ENCODE measurements at places on chromosomes 1 and 21.

DNA sequence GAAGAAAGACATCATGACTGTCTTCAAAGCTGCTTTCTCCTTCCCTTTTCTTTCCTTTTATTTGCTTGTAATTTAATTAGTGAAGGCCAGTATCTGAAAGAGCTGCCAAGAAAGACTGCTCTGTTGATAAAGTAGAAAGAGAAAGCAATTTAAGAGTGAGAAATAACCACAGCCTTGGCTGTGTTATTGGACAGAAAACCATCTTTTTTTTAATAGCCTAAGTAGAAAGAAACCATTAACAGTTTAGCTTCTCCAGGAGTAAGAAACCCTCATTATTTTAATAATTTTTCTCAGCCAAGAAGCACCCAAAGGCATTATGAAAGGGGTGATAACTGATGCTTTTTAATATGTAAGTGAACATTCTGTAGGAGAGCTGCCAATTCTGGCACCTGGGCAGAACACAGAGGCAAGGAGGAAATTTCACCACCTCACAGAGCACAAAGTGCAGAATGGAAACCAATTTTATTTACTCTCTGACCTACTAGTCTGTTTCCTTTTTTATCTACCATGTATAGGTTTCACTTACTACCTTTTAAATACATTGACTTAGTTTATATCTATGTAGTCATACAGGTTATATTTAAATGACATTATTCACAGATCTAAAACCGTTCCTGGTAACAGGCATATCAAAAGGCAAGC lies 703.2 kb downstream of the MRPL39 start:
- no peak for DNase-seq

DNA sequence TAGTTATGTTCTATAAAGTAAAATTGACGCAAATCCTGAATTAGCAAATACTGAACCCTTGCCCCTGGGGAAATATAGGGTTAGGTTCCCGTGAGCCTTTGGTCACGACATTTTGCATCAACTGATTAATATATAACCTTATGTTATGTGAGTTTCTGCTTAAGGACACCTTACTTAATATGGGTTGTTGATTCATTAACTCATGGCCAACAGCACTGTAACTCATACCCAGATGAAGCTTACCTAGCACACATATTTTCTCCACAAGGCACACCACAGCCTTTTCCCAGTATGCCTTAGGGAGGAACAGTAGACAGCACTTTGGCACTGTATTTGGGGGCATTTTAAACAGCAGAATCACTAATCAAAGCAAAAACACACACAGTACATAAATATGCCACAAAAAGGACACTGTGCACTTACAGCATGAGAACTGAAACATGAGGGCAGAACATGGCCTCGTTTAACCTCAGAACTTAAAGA lies 15.1 kb downstream of the INAVA start:
- no peak for DNase-seq

DNA sequence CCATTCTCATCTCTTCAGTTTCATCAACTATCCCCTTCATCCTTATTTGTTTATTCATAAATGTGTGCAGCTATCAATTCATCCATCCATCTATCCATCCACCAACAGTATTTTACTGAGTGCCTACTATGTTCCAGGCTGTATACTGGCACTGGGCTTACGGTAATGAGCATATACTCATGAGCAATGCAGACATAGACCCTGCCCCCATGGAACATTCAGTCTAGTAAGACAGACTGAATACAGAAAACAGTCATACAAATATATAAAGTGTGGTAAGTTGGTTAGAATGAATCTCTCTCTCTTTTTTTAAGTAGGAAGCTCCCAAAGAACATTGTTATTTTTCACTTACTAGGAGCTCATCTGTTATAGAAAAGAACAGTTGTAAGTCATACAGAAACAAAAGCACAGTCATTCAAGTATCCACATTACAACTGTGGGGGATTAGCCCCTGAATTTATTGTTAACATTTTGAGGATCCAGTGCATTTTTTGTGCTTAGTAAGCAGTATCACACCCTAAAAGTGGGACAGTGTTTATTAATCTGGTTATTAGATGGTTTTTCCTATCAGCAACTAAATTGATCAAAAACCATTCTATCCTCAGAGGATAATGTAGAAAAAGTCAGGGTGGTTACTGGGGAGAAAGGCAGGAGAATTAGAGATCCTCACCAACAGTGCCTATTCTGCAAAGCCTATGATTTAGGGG lies 3.6 kb downstream of the SLC16A4 start:
- no peak for DNase-seq

GRCh38 chr1:207698822-207699483 lies 52.9 kb upstream of the CD46 start:
- peak; percentile 35 for DNase-seq

- DNase-seq: no peak
Observed at GRCh38 chr1:226982451-226983177, 42.5 kb downstream of the COQ8A start.

- no peak for DNase-seq
Observed at GRCh38 chr1:907611-908451, 15.9 kb upstream of the SAMD11 start.

GRCh38 chr1:201764166-201764565 lies 64.8 kb upstream of the IPO9 start:
- no peak for DNase-seq

GRCh38 chr21:40162075-40162474 lies 294.8 kb downstream of the PCP4 start:
- no peak for DNase-seq

DNA sequence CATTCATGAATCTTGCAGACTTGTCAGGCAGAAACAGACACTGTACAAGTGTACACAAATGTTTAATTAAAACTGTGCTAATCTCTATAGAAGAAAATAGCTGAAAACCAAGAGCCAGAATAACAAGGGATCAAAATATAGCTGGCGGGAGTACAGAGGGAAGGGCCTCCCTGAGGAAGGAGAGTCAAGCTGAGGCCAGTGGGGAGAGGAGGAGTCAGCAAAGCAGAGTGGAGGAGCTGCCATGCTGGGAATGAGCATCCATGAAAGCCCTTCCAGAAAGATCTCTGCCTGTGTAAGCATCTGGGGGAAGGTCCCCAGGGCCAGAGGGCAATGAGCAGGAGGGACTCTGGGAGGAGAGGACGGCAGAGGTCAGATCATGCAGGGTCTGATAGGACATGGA lies 15.1 kb downstream of the SLAMF8 start:
- no peak for DNase-seq

DNA sequence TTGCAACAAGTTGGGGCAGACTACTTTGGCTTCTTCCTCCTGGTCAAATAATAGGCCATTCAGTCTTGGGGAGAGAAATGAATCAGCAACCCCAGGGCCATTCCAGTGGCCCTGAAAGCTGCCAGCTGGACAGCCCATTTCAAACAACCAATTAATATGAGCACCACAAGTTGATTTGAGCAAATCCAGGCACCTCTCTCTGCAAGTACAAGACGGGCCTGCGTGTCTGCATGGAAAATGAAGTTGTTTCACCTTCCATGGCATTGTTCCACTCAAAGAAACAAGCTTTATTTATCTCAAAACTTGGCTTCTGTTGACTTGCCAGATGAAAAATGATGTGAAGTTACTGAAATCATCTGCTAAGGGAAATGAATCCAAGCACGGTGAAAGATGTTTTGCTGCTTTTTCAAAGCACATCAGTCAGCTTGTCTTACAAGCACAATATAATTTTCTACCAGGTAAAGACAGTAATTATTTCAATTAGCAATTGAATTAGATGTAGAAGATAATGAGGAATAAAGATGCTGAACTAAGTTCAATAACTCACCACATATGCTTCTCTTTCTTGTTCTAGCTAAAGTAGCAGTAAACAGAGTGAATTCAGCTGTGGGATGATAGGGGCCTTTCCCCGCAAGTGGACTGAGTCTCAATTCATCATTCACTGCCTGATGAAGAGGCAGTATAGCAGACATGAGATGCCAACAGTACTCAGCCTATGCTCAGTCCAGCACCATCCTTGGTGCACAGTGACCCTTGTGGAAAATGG lies 95.2 kb upstream of the SSX2IP start:
- DNase-seq: no peak

DNA sequence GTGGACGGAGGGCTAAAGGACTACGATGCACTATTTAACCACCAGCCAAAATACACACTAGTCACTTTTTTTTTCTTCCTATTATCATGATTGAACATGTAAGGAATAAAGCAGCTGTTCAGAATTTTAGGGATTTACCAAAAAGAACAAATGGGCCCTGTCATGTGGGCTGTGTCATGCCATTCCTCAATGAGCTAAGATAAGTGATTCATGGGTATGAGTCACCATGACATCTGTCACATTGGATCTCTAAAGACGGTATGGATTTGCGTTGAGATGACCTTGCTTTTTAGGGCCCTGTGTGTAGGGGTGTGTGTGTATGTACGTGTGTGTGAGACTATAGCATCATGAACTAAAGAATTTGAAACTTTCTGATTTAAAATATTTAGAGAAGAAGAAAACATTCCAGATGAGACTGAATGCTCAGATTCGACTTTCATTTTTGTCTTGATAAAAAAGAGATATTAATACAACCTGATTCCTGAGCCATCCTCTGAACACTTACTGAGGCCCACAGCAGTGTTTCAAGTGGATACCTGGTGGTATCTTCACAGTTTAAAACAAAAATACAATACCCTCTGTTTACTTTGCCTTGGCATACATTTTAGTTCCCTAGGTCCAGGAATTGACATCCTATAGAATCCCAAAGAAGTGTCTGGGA lies 246.1 kb upstream of the DUSP10 start:
- DNase-seq: no peak

All from hypothalamus (tissue), 51 donors.